ENCODE measurements at places on chromosomes 12 and 14.

DNA sequence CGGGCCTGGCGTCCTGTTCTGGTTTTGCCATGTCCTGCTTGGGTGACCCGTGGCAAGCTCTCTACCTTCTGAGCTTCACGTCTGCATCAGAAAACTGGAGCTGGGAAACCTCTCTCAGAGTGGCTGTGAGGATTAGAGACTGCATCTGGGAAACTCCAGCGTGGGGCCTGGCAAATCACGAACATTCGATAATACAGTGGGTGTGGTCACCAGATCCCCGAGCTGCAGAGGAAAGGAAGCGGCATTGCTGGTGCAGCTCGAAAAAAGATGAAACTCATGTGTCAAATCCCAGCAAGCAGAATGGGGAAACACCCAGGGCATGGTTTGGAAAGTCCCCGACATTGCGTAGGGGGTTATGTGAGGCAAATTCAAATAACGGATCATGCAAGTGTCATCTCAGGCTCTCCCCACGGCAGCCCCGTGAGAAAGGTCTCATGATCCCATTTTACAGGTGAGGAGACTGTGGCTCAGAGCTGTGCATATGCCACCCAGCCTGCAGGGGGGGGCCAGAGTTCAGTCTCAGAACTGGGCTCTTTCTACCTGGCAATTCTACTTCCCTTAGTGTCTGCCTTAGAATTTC is 98.1 kb upstream of the VRK1 start:
- DNase-seq, result no peak

DNA sequence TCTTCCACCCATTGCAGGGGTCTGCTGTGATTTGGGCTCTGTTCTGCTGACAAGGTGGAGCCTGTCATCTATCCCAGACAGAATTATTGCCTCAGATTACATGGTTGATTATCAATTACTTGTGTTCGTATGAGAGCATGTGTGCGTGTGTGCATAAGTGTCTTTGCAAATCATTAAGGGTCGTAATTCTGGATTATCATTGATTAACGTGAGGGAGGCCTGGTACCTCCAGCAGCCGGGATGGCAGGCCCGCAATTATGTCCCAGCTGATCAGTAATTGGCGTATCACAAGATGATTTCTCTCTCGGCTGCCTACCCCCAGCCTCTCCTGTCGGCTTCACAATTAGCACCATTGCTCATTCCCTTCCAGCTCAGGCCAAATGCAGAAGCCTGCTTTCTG is 29.6 kb upstream of the IRF2BPL start:
- no peak for DNase-seq

- no peak for DNase-seq
These were observed 88.9 kb downstream of the PTGER2 start for GRCh38 chr14:52402812-52403526.

GRCh38 chr14:89866458-89866857 is 88.1 kb downstream of the EFCAB11 start:
- DNase-seq, result no peak

- no peak for DNase-seq
These were observed 1094.3 kb downstream of the VRK1 start for GRCh38 chr14:97891515-97891914.

DNA sequence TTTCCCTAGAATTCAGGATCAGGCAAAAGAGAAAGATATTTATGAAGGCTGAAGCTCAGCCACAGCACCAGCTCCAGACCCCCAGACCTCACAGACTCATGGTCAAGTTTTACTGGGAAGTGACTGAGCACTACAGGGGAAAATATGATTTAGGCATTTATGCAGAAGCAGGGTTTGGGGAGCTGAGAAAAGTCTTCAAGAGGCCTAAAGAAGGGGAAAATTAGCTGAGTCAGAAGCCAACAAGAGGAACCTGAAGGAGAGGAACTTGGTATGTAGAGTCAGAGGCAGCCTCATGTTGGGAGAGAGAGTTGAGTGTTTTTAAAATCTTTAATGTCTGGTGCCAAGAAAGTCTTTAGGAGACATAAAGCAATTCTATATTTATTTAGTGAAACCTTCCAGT is 63.0 kb downstream of the FOS start:
- DNase-seq, result no peak

- no peak for DNase-seq
These were observed 84.2 kb upstream of the LRIG3 start for GRCh38 chr12:59004456-59004855.

DNA sequence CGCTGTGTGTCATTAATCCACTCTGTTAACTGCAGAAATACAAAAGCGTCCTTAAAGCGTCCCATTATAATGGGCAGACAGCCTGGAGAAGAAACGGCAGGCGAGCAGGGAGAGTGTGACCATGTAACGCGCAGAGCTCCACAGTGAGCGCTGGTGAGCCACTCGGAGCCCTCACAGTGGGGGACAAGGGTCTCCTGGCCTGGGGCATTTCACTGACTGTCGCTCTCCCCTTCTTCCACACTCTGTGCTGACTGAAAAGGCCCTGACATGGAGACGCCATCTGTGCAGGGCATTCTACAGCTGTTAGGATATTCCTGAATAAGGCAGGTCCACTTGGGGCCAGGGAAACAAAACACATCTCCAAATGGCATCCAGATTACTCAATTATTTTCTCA is 24.2 kb downstream of the CCDC92 start:
- DNase-seq, result no peak

DNA sequence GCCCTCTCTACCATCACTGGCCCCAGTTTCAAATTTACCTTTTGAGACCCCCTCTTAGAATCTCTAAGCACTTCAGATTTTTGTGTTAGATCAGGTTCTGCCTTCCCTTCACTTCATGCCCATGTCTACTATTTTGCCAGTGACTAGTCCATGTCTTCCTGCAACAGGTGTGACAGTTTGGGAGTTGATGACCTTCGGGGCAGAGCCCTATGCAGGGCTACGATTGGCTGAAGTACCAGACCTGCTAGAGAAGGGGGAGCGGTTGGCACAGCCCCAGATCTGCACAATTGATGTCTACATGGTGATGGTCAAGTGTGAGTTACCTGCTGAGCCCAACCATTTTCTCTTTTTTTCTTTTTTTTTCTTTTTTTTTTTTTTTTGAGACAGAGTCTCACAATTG is 5.8 kb upstream of the PA2G4 start:
- no peak for DNase-seq

GRCh38 chr12:76124456-76124855 is 40.0 kb upstream of the NAP1L1 start:
- no peak for DNase-seq

GRCh38 chr14:100432652-100433427 is 109.7 kb downstream of the SLC25A47 start:
- no peak for DNase-seq

- DNase-seq, result no peak
These were observed 645.2 kb downstream of the VRK1 start for GRCh38 chr14:97442363-97442762.

- no peak for DNase-seq
These were observed 14.2 kb upstream of the DLK1 start for GRCh38 chr14:100712490-100712889.

GRCh38 chr12:110778833-110779577 is 36.3 kb upstream of the PPP1CC start:
- no peak for DNase-seq

DNA sequence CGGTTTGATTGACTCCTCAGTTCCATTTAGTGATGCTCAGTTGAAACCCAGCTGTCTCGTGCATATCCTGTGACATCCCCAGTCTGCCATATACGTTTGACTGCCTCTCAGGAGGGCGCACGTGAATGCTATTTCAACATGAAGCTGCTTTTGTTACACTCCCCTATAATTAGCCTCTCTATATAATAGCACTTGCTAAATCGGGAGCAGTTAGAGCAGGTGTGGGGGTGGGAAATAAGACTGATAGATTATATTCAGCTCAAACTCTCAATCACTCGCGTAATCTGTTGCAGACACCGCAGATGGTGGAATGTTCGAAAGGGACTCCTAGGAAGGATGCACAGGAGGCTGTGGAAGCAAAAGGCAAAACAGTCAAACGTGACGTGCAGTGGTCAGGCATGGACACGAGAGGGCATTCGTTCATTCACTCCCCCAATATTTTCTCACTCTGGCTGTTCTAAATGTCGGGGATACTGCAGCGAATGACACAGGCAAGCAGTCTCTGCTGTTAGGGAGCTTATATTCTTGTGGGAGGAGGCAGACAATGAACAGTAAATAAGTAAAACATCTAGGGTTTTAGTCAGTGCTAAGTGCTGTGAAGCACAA is 29.8 kb downstream of the KCNA1 start:
- DNase-seq, result no peak

GRCh38 chr12:38878333-38878705 is 27.1 kb downstream of the CPNE8 start:
- no peak for DNase-seq

- peak; percentile 29 for DNase-seq
These were observed 113.5 kb upstream of the VASH1 start for GRCh38 chr14:76647697-76648298.

GRCh38 chr14:59895721-59896120 is 24.2 kb upstream of the LRRC9 start:
- DNase-seq, result no peak

GRCh38 chr14:58862416-58863160 is 224.8 kb downstream of the DACT1 start:
- peak; percentile 49 for DNase-seq

DNA sequence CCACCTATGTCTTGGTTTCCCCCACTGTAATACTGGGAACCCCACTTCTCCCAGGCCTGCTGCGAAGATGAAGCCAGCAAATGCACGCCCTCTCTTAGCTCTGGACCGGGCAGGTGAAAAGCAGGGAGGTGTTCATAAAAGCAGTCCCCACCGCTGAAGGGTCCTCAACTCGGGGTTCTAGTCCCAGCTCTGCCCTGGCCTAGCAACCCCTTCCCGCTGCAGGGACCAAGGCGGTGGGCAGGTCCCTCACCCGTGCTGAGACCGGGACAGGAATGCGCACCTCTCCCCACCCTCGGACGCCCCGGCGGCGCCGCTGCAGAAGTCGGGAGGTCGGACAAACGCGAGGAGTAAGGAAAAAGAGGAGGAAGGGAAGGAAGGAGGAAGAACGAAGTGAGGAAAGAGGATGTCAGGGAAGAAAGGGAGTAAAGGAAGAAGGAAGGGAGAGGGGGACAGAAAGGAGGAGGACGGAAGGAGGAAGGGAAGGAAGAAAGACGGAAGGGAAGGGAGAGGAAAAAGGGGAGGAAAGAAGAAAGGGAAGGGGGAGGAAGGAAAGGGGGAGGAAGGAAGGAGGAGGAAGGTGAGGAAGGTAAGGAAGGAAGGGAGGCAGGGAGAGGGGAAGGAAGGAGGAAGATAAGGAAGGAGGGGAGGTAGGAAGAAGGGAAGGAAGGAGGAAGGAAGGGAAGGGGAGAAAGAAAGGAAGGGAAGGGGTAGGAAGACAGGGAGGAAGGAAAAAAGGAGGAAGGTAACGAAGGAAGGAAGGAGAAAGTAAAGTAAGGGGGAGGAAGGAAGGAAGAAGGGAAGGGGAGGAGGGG is 701 bp downstream of the SPRING1 start:
- DNase-seq, result no peak

DNA sequence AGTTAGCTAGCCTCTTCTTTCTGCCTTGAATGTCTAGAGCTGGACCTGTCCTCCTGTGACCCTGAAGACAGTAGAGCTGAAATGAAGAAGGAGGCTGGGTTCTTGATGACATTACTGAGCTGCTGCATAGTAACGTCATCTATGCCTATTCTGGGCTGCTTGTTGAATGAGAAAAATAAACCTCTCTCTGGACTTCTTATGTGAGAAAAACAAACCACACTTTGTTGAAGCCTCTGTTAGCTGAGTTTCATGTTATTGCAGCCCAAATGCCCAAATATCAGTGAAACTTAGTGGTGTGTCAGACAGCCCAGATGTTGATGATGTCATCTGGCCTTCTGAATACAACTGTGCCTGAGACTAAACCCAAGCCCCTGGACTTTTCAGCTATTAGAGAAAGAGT is 67.0 kb upstream of the MAX start:
- DNase-seq, result no peak

DNA sequence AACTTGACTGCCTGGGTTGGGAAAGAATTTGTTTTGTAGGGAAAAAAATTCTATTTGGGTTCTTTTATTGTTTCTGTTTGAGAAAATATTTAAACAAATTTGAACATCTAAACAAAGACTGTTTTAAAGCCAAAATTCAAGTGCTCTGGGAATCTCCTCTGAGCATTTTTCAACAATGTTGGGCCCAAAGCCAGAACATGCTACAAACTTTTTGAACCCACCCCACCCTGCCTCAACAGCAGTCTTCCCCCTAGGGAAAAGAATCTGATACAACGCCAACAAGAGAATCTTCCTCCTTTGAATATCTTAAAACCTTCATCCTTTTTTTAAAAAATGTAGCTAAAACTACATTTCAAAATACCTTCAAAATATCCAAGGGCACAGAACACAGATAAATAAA is 20.4 kb upstream of the NID2 start:
- DNase-seq, result peak; percentile 31

GRCh38 chr12:89299931-89300330 is 52.4 kb downstream of the DUSP6 start:
- DNase-seq, result no peak

DNA sequence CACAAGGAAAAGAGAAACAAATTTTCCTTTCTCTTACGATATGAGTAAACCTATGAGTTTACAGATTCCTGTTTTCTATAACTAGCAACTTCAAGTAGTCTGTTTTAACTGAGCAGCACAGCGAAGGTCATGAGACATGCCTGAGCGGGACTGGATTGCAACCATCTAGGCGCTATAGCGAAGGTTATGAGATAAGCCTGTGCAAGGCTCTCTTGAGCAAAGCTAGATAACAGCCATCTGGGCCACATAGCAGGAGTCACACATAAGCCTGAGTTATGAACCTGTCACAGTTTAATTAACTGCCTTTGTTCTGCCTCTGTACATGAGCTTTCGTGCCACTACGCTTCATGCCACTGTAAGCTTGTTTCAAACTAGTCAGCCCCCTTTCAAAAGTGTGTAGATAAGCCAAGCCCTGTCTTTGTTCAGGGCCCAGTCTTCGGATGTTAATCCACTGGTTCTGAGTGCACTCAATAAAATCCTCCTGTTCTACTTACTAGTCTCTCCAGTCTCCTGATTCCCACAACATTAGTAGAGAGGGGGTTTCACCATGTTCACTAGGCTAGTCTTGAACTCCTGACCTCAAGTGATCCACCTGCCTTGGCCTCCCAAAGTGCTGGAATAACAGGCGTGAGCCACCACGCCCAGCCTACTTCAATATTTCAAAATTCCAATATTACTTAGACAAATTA is 47.1 kb downstream of the SEC23A start:
- DNase-seq, result peak; percentile 4

DNA sequence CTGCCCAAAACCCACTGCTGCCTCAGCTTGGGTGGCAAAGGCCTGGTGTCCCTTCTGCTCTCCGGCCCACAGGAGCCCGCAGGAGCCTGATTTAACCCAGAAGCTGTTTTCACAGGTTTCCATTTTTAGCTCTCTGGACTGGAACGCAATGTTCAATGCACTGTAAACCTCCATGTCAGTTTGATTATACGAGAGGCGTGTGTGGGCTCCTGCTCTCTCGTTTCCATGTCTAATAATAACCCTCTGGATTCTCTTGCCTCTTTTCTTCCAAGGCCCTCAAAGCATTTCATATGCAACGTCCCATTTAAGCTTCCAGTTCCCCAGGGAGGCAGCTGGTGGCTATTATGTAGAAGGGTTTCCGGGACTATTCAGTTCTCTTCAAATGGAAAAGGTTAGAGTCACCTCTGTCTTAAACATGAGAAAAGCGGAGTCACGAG is 161.1 kb downstream of the SUDS3 start:
- DNase-seq, result no peak

GRCh38 chr14:72743626-72744025 is 150.3 kb downstream of the DPF3 start:
- DNase-seq, result no peak

GRCh38 chr14:60226298-60226697 is 22.7 kb upstream of the PPM1A start:
- no peak for DNase-seq

- DNase-seq, result peak; percentile 11
These were observed 31.9 kb upstream of the IFNG-AS1 start for GRCh38 chr12:67957383-67957782.

All from lung (tissue), 17 donors.